ENCODE measurements at places on chromosomes 2 and 18. TPM values are rescaled to one million over a fixed set of nuclear protein-coding genes. Genes with fewer than 3 reads are reported as not detected.

SLC8A1 gene
- 0.22 TPM for total RNA-seq

DNA sequence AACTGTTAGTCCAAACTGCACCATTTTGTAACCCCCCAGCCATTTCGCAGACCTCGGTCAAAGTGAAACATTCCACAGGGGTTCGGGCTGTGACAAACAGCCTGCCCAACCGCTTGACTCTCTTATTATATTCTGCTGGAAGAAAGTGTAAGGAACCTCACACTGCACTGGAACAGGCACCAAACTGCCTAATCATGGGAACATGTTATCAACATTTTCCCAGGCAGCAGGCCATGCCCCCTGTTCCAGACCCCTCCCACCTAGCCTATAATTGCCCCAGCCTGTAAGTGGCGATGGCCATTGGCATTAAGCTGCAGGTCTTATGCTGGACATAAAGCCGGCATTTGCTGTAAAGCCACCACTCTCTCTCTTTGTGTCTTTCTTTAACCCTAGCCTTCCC, 16.9 kb downstream of the LYG2 start:
- no peak overlapping the region for H3K4me3 ChIP-seq
- H3K36me3 ChIP-seq, result no peaks in the 10 kb centered on the region

DNA sequence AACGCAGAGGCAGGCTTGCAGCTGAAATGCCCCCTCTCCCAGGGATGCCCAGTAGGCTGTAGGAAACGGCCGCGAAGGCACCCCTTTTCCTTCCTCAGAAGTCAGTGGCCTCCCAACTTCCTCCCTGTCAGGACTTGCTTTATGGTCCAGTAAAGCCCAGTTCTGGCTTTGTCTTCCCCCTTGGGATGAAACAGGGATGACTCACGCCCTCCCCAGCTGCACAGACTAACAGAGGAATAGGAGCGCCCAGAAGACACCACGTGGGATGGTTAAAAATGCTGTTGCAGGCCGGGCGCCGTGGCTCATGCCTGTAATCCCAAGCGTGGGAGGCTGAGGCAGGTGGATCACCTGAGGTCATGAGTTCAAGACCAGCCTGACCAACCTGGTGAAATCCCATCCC, 6.9 kb downstream of the CREG2 start:
- H3K27ac ChIP-seq, result no peak overlapping the region
- no peaks in the 10 kb centered on the region for H3K36me3 ChIP-seq
- H3K4me1 ChIP-seq, result no peaks in the 10 kb centered on the region
- no peak overlapping the region for H3K4me3 ChIP-seq
- H3K27me3 ChIP-seq, result no peaks in the 10 kb centered on the region
- no peak for DNase-seq

- no peaks in the 10 kb centered on the region for H3K27me3 ChIP-seq
- H3K4me3 ChIP-seq, result no peak overlapping the region
Measured at GRCh38 chr2:140154706-140155105, 1374.5 kb upstream of the NXPH2 start.

- DNase-seq, result no peak
- no peak overlapping the region for H3K4me3 ChIP-seq
- no peaks in the 10 kb centered on the region for H3K36me3 ChIP-seq
Measured at GRCh38 chr2:37566517-37566981, 104.9 kb downstream of the CDC42EP3 start.

GRCh38 chr2:72081451-72081850, 66.2 kb downstream of the CYP26B1 start:
- no peaks in the 10 kb centered on the region for H3K4me1 ChIP-seq
- no peaks in the 10 kb centered on the region for H3K27me3 ChIP-seq
- H3K36me3 ChIP-seq, result no peaks in the 10 kb centered on the region
- no peak overlapping the region for H3K27ac ChIP-seq
- DNase-seq, result no peak
- no peak overlapping the region for H3K4me3 ChIP-seq

DNA sequence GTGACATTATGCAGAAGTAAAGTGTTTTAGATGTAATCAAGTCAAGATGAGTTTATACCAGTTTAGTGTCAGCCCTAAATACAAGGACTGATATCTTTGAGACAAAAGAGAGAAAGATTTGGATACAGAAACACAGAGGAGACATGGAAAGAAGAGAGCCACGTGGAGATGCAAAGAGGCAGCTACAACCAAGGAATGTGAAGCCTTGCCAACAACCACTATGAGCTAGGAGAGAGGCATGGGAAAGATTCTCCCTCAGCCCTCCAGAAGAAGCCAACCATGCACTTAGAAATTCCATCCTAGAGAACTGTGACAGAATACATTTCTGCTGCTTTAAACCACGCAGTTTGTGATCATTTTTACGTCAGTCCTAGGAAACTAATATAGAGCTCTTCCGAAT, 217.2 kb downstream of the DOK6 start:
- no peaks in the 10 kb centered on the region for H3K27me3 ChIP-seq
- no peak overlapping the region for H3K4me3 ChIP-seq
- H3K4me1 ChIP-seq, result no peaks in the 10 kb centered on the region
- H3K27ac ChIP-seq, result no peak overlapping the region
- no peaks in the 10 kb centered on the region for H3K36me3 ChIP-seq

FAM228A gene
- not detected for total RNA-seq

DNA sequence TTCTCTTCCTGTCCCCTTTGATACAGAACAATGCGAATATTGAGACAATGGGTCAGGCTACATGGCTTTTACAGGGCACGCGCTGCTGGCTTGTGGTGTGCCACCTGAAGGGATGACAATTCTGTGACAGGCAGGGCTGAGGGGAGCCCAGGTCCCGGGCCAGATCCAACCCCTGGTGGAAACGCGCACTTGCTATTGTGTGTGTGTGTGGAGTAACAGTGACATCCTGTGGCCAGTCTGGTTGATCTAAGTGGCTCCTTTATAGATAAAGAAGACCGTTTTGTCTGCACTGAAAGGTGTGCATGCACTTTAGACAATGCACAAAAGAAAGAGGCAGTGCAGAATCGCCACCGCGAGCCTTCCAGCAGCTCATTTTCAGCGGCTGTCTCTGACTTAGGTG, 273.6 kb downstream of the HRH4 start:
- no peak overlapping the region for H3K27ac ChIP-seq
- no peaks in the 10 kb centered on the region for H3K27me3 ChIP-seq
- H3K36me3 ChIP-seq, result no peaks in the 10 kb centered on the region

- H3K27me3 ChIP-seq, result no peaks in the 10 kb centered on the region
- H3K36me3 ChIP-seq, result no peaks in the 10 kb centered on the region
- H3K4me3 ChIP-seq, result no peak overlapping the region
- H3K4me1 ChIP-seq, result no peaks in the 10 kb centered on the region
Measured at GRCh38 chr2:67318993-67319481, 78.1 kb upstream of the ETAA1 start.

- no peaks in the 10 kb centered on the region for H3K27me3 ChIP-seq
- no peaks in the 10 kb centered on the region for H3K36me3 ChIP-seq
Measured at GRCh38 chr2:160005908-160006307, 56.5 kb downstream of the PLA2R1 start.

TEX44 gene
- not detected for total RNA-seq

DNA sequence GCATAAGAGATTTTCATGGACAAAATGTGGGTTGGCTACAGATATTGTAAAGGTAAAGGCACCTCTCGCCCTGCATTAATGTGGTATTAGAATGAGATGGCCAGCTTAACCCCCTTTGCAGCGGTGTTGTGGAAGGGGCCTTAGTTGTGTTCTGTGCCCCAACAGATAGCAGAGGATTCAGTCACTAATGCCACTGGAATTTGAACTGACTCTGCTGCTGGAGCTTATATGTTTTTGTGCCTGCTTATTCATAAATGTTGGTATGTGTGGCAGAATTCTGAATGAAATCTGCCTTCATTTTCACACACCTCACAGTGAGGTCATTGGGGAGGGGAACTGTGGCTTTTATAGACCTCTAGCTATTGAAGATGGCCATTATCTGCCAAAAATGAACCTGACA, 90.7 kb upstream of the ITGA6 start:
- no peaks in the 10 kb centered on the region for H3K36me3 ChIP-seq
- no peak for DNase-seq
- H3K27me3 ChIP-seq, result no peaks in the 10 kb centered on the region
- H3K4me3 ChIP-seq, result no peak overlapping the region

DNA sequence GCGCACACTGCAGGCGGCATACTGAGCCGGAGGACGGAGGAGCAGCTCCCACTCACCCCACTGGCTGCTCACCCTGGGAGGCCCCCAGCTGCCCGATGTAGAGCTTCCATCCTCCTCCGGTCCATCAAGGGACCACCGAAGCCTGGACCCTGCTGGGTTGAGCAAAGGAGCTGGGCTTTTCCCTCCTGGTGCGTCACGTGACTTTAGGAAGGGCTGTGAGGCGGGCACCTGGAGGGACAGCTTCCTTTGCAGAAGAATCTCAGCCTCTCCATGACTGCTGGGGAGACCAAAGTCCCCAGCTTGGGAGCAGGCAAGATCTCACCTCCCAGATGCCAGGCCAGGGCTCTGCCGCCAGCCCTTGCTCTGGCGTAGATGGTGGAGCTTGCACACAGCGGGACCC, 102.7 kb downstream of the TWIST2 start:
- no peak for DNase-seq
- no peak overlapping the region for H3K27ac ChIP-seq
- no peak overlapping the region for H3K4me3 ChIP-seq
- H3K4me1 ChIP-seq, result no peaks in the 10 kb centered on the region
- H3K27me3 ChIP-seq, result no peaks in the 10 kb centered on the region
- no peaks in the 10 kb centered on the region for H3K36me3 ChIP-seq

RIT2 gene
- not detected for total RNA-seq

DNA sequence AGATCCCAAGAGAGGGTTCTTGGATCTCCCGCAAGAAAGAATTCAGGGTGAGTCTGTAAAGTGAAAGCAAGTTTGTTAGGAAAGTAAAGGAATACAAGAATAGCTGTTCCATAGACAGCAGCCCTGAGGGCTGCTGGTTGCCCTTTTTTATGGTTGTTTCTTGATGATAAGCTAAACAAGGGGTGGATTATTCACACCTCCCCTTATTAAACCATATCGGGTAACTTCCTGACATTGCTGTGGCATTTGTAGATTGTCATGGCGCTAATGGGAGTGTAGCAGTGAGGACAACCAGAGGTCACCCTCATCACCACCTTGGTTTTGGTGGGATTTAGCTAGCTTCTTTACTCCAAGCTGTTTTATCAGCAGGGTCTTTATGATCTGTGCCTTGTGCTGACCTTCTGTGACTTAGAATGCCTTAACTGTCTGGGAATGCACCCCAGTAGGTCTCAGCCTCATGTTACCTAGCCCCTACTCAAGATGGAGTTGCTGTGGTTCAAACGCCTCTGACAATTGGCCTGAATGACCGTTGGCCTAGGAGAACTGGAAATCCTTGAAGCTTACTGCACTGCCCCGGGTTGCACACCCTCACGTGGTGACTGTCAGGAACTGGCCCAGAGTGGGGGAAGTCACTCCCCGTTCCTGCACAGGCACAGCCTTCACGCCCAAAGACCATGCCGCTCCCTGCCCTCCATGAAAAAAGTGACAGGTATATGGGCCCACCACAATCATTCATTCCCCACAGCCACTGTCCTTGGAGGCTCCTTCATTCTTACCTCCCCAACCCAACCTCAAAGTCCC, 136.9 kb downstream of the SEPTIN10 start:
- no peaks in the 10 kb centered on the region for H3K4me1 ChIP-seq
- no peaks in the 10 kb centered on the region for H3K27me3 ChIP-seq
- no peak for DNase-seq

DNA sequence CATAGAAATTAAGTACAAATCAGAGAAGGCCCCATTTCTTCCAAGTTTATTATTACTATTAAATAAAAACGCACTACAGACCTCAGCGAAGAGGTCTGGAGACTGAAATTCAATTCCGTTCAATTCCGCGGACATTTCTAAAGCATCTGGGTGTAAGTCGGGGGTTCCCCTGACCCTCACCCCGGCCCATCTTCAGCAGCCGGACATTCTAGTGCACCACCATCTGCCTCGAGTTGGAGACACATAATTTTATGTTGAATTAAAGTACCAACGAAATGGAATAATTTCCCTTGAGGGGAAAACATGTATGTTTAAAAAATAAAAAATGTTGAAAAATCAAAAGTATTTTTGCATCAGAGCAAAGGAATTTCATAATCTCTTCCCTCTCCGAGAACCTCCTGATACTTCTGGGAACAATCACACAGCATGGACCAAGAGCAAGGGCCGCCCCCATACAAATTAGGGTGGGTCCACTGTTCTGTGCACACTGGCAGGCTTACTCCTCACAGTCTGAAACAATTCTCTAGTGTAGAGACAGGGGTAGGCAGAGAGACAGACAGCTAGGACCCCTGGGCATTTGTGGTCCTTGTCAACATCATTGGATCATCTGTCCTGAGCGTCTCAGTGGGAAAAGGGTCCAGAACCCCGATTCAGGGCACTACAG, 29.3 kb downstream of the MBP start:
- H3K27ac ChIP-seq, result no peak overlapping the region
- H3K4me3 ChIP-seq, result no peak overlapping the region
- peaks cover 99% of the 10 kb centered on the region for H3K4me1 ChIP-seq
- H3K36me3 ChIP-seq, result peaks cover 17% of the 10 kb centered on the region

DNA sequence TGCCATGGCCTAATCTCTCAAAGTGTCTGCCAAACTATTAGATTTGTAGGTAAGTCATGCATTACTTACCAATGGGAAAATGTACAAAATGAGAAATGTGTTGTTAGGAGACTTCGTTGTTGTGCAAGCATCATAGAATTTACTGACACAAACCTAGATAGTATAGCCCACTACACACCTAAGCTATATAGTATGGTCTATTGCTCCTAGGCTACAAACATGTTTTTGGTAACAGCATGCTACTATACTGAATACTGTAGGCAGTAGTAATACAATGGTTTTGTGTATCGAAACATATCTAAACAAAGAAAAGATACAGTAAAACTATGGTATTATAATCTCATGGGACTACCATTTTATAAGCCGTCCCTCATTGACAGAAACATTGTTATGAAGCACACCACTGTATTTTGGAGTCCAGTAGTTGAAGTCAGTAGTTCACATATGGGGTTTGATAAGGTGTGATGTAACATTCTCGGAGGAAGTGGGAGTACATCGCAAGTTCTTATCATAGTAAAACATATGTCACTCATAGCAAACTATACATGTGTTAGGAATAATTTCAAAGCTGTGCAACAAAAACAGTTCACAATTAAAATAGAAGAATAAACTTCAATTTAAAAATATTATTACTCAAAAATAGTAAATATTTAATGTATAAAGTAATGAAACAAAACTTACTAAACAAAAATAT, 12.0 kb upstream of the GTF2A1L start:
- no peaks in the 10 kb centered on the region for H3K36me3 ChIP-seq
- H3K27ac ChIP-seq, result no peak overlapping the region
- H3K27me3 ChIP-seq, result no peaks in the 10 kb centered on the region
- no peak overlapping the region for H3K4me3 ChIP-seq
- no peaks in the 10 kb centered on the region for H3K4me1 ChIP-seq
- DNase-seq, result no peak

DNA sequence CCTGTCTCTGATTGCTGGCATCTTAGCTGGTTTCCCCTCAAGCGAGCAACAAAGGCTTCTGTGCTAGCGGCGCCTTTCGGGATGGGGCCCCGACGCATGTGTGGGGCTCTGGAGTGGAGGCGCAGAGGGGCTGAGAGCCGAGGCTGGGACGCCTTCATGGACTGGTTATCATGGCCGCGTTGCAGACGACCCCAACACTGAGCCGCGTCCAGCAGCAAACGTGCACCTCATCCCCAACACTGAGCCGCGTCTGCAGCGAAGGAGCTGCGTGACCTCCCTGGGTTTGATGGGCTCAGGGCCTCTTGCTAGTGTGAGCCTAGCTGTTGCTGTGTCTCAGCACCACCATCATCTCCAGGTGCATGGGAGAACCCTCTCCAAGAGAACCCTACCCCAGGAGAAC, 123.7 kb upstream of the CTDP1 start:
- no peaks in the 10 kb centered on the region for H3K36me3 ChIP-seq
- no peak overlapping the region for H3K27ac ChIP-seq
- H3K4me1 ChIP-seq, result no peaks in the 10 kb centered on the region
- no peak overlapping the region for H3K4me3 ChIP-seq
- no peaks in the 10 kb centered on the region for H3K27me3 ChIP-seq

- no peaks in the 10 kb centered on the region for H3K36me3 ChIP-seq
- no peak overlapping the region for H3K4me3 ChIP-seq
- no peak for DNase-seq
- no peak overlapping the region for H3K27ac ChIP-seq
Measured at GRCh38 chr2:226561962-226562361, 237.7 kb downstream of the IRS1 start.

THSD7B gene
- not detected for total RNA-seq
